ENCODE measurements at places on chromosomes 16 and 17.
A peak's percentile ranks its signal among the peaks of the same experiment; 100 is the strongest.

DNA sequence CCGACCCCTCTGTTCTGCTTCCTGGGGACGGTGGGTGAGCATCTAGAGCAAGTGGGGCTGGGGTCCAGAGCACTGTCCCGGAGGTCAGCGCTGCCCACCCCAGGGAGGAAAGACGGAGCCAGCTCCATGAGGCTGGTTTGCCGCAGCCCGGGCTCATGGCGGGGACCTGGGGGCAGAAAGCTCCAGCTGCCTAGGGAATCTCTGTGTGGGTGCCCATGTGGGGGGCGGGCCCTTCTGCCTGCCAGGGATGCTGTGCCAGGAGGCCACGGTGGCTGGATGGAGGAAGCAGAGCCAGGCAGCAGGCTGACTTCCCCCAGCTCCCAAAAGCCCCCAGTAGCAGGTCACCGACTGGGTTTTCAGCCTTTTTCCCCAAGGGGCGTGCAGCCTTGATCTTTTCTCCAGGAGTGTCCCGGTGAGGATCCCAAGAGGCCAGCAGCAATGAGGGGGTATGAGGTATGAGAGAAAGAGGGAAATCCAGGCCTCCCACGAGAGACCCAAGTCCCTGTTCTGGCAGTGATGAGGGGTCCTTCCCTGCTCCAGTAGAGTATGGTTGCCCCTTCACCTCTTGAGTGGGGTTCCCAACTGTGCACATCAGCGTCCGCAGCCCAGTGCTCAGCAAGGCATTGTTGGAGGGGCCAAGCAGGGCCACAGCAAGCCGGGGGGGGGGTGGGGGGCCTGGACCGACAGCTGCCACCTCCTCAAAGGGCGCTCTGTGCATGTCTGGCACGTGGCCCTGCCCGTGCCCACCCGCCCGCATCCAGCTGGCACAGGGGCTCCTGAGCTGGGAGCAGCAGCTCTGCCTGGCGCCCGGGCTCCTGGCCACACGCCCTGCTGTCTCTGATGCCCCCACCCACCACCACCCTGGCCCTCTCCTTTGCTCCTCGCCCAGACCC is 15.6 kb upstream of the BCAR1 start:
- no peak for DNase-seq

DNA sequence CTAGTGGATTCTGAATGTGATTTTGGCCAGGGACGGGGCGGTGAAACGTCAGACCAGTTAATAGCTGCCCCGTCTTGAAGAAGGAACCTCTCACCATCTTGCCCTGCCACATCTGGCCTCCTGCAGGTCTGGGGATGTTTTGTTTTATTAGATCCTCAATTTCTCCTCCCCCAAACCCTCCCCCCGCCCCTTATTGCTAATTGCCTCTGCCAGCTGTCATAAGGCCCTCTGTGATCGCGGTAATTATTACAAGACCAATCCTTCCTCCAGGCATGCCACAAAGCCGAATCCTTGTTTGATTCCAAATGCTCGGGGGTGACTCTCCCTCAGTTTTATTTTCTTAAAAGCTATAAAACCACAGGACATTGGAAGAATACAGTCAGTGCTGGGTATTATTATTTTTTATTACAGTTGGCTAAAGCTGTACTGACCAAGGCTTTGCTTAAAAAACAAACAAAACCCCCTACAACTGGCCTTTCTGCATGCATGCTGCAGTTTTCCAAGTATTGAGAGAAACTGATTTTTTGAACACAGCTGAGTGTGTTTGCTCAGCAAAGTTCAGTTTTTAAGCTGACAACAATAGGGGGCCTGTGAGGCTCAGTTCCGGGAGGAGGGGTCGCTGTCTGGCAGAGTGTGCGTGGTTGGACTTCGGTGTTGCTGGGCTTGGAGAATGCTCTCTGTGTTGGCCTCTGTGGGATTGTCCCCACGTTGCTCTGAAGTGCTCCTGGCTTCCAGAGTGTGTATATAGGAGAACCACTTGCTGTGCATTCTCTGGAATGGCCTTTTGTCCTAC is 1.7 kb downstream of the KSR1 start:
- DNase-seq: peak; percentile 50

DNA sequence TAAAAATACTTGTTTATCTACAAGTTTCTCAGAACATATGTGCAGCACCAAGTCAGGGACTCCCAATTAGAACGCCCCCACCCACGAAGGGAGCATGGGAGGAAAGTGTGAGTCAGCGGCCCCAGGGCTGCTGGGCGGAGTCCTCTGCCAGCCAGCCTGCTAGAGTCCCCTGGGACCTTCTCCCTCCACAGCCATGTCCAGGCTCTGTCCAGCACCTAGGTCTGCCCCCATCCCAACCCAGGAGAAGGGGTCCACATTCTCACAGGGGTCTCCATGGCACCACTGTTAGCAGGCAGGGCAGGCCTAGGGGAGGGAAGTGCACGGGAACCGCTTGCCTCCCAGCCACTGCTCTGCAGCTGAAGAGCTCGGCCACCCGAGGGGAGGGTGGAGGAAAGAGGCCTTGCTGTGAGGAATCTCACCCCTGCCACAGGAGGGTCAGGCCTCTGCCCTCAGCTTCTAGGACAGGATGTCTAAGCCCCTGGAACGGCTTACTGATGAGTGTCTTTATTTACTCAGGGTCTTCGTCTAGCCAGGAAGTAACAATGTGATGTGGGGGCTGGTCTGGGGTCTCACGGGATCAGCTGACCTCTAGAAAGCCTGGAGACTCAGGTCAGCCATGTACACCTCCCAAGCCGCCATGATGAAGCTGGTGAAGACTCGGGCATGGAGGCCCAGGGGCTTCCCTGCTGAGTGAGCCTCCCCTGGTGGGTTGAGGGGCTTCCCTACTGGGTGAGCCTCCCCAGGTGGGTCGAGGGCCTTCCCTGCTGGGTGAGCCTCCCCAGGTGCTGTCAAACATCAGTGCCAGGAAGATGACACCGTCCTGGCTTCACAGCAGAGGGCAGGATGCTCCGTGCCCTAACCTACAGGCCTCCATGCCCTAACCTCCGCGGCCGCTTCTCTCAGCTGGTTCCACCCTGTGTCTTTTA is 190.3 kb downstream of the RBFOX3 start:
- DNase-seq: peak; percentile 50

DNA sequence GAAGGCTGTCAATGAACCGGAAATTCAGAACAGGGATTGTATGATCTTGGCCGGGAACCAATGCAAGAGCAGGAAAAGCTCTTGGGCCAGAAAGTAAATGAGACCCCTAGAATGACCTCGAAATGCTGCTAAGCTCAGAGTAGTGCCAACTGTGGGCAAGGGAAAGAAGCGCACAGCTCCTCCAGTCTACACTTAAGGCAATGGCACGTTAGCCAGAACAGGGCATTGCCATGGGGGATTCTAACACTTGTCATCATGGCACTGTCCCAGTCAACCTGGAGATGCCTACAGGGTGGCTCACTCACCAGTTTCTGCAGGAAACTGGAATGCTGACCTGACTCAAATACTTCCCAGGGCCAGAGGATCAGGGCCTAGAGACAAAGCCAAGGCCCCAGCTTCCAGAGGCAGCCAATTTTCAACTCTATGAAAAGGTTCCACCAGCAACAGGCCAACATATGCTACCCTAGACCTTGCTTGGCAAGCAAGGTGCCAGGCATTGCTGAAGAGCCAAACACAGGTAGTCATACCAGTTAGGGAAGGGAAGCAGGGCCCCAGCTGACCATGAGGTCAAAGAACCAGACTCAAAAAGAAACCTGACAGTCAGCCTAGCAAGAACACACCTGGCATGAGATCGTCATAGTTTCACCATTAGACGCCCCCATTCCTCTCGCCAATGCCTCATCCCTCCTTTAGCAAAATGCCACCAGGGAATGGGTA is 34.9 kb downstream of the ARHGAP17 start:
- no peak for DNase-seq

DNA sequence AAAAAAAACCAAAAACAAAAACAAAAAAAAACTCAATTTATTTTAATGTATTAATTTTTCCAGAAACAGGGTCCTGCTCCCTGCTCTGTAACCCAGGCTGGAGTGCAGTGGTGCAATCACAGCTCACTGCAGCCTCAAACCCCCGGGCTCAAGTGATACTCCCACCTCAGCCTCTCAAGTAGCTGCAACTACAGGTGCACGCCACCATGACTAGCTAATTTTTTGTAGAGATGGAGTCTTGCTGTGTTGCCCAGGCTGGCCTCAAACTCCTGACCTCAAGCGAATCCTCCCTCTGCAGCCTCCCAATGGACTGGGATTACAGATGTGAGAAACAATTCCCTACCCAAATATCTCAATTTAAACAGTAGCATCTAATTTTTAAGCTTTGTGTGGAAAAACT is 25.2 kb upstream of the EMP2 start:
- DNase-seq: no peak

GRCh38 chr17:19369107-19369778 is 6.7 kb upstream of the B9D1 start:
- no peak for DNase-seq

DNA sequence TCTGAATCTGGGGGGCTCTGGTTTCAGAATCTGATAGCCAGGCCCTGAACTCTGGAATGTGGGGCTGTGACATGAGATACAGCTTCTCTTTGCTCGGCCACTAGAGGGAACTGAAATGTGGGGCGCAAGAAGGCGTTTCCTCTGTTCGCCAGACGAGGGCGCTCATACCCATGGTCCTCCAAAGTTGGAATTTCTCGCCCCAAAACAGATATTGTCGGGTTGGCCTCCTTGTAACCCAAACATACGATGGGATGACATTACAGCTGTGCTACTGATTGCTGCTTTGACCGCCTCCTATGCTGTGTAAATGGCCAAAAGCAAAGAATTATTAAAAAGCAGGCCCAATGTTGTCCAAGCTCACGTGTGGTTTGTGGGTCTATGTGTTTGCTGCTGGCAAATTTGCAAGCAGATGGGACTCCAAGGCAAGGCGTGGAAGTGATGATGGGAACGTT is 13.1 kb upstream of the MSI2 start:
- peak; percentile 75 for DNase-seq

GRCh38 chr17:11302401-11303186 is 61.6 kb downstream of the SHISA6 start:
- DNase-seq: no peak

DNA sequence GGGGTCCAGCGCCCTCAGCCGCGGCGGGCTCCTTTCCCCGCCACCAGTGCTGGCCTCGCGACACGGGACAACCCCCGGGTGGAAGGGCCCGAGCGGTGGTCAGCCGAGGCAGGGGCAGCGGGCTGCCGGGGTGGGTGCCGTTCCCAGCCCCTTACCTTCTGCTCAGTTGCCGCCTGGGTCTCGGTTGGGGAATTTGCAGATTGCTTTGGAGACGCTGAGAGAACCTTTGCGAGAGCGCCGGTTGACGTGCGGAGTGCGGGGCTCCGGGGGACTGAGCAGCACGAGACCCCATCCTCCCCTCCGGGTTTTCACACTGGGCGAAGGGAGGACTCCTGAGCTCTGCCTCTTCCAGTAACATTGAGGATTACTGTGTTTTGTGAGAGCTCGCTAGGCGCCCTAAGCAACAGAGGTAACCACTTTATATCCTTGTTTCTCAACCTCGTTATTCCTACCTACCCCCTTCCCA is 381 bp downstream of the CTNS start:
- DNase-seq: peak; percentile 40

DNA sequence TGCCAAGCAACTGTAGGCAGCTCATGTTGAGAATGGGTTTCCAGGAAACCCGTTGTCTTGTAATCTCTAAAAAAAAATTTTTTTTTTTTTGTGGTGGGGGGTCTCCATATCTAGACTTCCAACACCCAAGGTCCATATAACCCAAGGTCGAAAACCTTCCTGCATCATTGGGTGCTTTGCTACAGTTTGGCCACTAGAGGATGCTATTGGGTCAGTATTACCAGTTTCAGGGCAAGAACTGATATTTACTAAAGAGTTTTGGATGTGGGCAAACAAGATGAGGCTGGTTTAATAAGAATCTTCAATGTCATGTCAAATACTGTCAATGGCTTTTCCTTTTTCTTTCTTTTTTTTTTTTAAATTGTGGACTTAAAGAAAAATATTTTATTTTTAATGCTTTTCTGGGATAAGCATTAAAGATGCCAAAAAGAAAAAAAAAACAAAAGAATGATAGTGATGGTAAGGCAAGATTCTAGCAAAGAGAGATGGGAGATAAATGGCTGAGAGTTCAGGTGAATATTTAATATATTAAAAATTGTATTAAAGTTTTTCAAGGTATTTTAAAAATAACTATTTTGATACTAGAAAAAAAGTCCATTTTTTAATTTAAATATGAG is 62.2 kb downstream of the DHRS7C start:
- DNase-seq: no peak

DNA sequence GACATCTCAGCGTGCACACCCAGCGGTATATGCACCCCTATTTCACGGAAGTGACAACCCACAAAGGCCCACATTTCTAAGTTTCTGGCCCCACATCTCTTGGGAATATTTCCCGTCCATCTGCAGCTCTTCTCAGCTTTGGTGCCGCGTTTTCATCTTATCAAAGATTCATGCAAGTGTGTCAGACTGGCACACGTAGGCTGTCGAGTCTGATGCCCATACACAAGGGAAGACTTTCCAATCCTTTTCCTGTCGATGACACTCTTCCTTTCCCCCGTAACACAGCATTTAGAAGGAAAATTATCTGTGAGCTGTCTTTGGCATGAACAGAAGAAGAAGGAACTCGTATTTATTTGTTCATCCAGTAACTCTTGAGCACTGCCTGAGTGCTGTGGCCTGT is 83.0 kb downstream of the SHISA6 start:
- no peak for DNase-seq

- no peak for DNase-seq
Measured at GRCh38 chr17:81870981-81871386, at the start of gene ARHGDIA. TSS of gene ARHGDIA (minus strand) at chr17:81871337. CDS start at chr17:81869930, 1,407 bp downstream.

GRCh38 chr17:7703584-7704479 is 1.2 kb upstream of the EFNB3 start:
- DNase-seq: peak; percentile 69

DNA sequence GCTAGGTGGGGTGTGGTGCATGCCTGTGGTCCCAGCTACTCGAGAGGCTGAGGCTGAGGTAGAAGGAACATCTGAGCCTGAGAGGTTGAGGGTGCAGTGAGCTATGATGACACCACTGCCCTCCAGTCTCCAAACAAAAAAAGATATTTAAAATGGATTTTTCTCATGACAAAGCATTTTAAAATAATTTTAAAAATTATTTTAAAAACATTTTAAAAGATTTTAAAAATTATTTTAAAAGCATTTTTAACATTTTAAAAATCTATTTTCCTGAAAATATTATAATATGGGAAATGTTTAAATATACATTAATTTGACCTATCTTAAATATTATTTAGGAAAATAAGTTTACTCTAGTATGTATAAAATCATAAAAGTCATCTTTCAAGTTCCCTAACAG is 26.8 kb downstream of the MED13 start:
- DNase-seq: no peak

DNA sequence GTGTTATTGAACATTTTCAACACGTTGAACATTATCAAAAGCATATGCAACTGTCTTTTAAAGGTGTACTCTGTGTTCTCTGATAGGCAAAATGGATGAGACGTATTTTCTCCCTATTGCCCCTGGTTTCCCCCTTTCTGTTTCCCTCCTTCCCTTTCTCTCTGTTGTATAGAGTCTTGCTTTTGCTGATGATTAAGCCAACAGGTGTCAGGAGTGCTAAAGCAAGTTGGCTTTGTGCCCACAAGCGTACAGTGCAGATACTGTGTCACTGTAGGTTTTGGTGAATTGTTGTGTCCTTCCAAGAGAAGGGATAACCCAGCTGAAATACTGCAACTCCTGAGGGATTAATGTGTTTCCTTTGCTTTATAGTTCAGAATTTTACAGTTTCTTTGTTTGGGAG is 74.4 kb downstream of the COX10 start:
- DNase-seq: no peak

All from glutamatergic neuron (in vitro differentiated cells).